Activated CD4-positive, alpha-beta memory T cell treated with anti-CD3 and anti-CD28 coated beads, Interleukin-2, amount 10 ng/mL, durations not matched to agents 7 days and 5 days (primary cell): ENCODE measurements at places on chromosomes 2 and 18. TPM values are rescaled to one million over a fixed set of nuclear protein-coding genes. Genes with fewer than 3 reads are reported as not detected.

- DNase-seq, result no peak
Observed at GRCh38 chr18:402129-402528, 98.4 kb downstream of the COLEC12 start.

LIMS4 gene
- 3.7 TPM for total RNA-seq

SKOR2 gene
- total RNA-seq, result not detected

ACVR1C gene
- 1.9 TPM for total RNA-seq

CD207 gene
- not detected for total RNA-seq

CHN1 gene
- total RNA-seq, result 0.68 TPM

FOXI3 gene
- not detected for total RNA-seq

RTP5 gene
- not detected for total RNA-seq
